ENCODE measurements at places on chromosomes 7 and 10. TPM values are rescaled to one million over a fixed set of nuclear protein-coding genes. Genes with fewer than 3 reads are reported as not detected.
A peak's percentile ranks its signal among the peaks of the same experiment; 100 is the strongest.

The KCND2 gene
- not detected for total RNA-seq

The SPRN gene
- total RNA-seq = not detected

DNA sequence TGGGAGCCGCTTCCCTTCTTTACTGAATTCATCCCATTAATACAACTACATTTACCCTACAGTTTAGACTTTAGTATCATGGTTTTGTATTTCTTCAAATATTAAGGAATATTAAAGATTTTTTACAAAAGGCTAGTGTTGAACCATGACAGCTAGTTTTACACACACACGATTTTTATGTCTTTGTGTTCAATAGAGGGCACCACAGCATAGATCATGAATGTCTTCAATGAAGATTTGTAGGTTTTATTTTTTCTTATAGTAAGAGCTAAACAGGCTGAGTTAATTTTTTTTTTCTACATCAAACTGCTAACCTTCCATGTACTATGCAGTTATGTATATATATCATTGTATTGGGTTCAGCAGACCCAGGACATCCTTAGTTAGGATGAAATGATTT lies 76.9 kb downstream of the SNX10 start:
- DNase-seq = peak; percentile 65

DNA sequence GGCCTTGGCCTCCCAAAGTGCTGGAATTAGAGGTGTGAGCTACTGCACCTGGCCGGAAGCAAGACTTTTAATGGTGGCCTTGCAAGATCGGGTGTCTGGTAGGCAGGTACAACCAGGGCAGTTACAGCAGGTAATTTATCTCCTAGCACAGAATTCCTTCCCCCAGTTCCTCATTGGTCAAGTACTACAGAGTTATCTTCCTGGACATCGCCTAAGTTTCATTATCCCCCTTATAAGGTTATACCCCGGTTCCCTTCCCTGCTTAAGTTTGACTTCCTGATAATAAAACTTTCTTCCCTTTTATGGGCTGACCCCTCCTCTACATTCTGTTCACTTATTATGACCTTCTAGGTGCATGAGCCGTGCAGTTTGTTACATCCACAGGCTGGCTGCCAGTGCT lies 19.0 kb upstream of the CYP3A43 start:
- no peak for DNase-seq

The FOXP2 gene
- not detected for total RNA-seq

DNA sequence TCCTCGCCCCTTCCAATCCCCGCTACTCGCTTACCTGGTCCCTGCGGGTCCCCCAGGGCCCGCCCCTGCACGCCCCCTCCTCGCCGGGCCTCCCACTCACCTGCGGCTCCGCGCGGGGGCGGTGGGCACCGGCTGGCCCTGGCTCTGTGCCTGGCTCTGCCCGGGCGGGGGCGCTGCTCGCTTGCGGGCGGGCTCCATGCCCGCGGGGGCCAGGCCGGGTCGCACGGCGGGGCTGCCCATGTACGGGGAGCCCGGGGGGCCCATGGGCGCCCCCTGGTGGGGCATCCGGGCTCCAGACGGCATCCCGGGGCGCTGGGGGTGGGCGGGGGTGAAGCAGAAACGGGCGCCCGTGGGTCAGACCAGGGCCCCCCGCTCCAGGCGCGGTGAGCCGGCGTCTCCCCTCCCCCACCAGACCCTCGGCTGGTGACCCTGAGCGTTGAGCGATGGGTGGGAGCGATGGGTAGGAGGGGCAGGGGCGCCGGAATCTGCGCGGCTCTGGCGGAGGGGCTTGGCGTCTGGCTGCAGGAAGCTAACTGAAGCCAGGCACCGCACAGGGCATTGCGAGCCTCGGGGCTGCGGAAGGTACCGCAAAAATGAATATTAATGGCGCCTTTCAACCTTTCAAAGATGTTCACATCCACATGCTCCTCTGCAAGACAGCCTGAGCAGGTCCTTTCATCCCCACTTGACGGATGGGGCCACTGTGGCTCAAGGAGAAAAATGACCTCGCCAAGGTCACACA lies 3.0 kb downstream of the SMARCD3 start:
- no peak for DNase-seq

- DNase-seq = no peak
Measured at GRCh38 chr10:73991884-73992245, 6.1 kb upstream of the VCL start.

- no peak for DNase-seq
Measured at GRCh38 chr10:74969093-74969492, 142.4 kb upstream of the SAMD8 start.

The MSMB gene
- not detected for total RNA-seq

DNA sequence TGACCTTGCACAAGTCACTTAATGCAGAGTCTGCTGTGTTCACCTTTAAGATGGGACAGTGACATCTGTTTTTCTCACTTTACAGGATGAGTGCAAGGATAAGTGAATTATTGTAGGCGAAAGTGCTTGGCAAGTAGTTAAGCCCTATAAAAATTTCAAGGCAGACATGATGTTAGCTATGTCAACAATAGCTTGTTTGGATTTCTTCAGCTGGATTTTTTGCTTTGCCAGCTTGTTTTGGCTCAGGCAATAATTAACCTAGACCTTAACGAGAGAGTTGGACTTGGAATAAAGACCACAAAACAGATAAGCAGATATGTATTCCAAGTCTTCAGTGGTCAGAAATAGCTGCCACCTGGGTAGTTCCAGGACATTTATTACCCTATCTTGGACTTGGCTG lies 255.2 kb downstream of the ARL4A start:
- DNase-seq = no peak

DNA sequence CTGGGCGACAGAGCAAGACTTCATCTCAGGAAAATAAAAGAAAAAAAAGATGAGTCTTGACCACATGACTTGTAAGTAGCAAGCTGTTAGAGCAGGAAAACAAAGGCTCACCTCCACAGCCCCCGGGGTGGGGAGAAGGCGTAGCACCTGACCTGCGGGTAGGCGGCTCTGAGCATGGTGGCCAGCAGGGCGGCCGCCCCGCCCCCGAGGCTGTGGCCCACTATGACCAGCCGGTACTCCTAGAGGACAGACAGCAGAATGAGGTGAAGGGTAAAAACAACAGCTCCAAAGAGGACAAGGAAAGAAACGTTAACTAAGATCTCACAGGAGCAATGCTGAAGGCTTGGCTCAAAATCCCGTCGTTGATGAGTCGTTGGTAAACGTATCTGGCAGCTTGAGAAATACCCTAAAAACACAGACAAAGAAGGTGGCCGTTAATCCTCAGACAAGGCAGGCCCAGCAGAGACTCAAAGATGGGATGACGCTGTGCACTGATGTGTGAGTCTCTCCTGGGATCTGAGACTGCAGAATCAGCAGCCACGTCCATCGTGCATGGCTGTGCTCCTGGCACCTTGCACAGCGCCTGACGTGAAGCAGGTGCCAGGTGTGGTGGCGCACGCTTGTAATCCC lies 31.1 kb downstream of the DAGLB start:
- no peak for DNase-seq

DNA sequence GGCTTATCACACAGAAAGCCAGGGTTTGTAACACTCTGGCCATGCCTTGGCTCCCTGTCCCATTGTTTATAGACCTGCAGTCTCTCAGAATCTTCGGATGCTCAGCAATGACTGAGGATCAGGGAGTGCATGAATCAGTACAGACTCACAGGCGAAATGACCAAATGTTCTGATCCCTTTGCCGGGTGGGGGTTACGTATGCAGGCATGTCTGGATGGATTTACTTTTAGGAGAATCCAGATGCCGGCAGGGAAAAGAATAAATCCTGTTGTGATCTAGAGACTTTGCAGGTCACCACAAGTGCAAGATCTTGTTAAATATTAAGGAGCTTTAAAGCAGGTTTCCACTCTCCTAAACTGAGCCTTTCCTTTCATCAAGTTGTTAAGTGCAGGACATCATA lies 149.5 kb downstream of the SFMBT2 start:
- DNase-seq = no peak

DNA sequence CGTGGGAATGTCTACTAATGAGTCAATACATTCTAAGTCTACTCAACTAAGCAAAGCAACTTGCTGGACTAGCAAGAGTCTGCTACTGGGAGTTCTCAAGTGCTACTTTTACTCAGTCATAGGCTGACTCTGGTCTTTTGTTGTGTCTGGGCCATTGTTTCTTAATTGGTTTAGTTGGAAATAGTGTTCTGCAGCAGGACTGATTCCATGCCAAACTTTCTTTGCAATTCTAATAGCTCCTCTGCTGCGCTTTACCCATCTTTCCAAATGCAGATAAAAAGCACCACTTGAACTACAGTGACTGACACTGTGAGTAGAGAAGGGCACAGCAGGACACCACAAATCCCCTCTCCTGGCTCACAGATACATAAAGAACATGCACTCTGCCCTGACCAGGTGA lies 125.7 kb downstream of the CD36 start:
- no peak for DNase-seq

GRCh38 chr7:39691821-39692220 lies 68.4 kb downstream of the RALA start:
- DNase-seq = no peak

The WNT8B gene
- total RNA-seq = 0.44 TPM

- DNase-seq = no peak
Measured at GRCh38 chr10:6907877-6908530, 327.9 kb upstream of the PRKCQ start.

The STK31 gene
- not detected for total RNA-seq

- DNase-seq = no peak
Measured at GRCh38 chr10:116469437-116469836, 41.8 kb downstream of the PNLIPRP3 start.

The SLC26A5 gene
- not detected for total RNA-seq

The PARD3 gene
- 61.9 TPM for total RNA-seq

DNA sequence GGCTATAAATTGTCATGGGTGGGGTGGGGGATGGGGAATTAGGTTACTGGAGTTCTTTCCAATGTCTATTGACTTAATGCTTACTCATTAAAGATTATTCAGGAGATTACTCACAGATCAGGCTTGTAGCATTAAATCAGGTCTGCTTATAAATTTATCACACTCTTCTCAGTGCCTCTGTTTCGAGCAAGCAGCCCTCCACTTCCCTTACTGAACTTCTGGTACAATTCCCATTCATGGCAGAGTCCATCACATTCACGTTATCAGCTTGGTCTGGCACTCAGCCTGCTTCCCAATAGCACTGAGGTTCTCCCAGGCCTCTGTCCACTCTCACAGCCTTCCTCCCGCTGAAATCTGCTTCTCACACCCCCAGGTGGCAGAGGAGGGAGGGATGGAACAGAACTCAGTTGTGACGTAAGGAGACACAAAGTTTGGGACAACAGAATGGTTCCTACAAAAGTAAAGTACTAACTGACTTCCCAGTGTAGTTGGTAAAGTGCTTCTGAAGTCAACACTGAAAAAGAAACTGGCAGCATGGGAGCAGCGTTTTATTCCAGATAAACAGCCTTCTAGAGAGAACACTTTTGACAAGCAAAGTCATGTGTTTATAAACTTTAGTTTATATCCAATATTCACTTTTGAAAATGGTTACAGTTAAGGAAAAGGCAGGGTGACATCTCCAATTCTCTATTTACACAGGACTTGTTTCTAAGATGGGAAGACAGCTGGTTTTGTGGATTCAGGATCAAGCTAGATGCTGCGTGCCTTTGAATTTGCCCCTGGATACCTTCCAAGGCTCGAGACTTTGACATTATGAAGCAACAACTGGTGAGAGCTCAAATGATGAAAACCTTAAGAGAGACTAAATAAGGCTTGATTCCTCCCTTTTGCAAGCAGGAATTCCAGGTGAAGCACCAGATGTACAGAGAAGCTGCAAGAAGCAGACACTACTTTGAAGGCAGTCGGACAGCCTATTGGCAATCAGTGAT lies 81.4 kb downstream of the ATXN7L1 start:
- no peak for DNase-seq

The INSYN2A gene
- total RNA-seq = not detected
